Posterior cingulate gyrus (tissue), 11 donors: ENCODE measurements at places on chromosomes 12 and 14.

GRCh38 chr12:47268501-47269454 is 189.0 kb upstream of the AMIGO2 start:
- DNase-seq, result no peak

DNA sequence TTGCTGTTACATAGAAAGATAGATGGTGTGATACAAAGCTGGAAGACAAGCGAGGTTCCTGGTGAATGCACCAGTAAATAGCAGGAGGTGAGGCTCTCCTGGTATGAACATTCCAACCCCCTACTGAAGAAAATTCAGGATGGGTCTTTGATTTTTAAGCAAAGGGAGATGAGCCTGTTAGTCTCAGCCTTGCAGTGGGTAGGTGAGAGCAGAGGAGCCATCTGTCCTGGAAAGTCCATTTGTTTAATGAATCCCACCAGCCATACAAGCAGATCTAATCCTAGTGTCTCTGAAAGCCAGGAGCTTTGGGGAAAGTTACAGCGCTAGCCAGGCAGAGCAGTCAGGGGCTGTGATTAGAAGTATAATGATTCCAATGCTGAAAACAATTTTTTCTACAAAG is 234.8 kb upstream of the FOXN3 start:
- no peak for DNase-seq

DNA sequence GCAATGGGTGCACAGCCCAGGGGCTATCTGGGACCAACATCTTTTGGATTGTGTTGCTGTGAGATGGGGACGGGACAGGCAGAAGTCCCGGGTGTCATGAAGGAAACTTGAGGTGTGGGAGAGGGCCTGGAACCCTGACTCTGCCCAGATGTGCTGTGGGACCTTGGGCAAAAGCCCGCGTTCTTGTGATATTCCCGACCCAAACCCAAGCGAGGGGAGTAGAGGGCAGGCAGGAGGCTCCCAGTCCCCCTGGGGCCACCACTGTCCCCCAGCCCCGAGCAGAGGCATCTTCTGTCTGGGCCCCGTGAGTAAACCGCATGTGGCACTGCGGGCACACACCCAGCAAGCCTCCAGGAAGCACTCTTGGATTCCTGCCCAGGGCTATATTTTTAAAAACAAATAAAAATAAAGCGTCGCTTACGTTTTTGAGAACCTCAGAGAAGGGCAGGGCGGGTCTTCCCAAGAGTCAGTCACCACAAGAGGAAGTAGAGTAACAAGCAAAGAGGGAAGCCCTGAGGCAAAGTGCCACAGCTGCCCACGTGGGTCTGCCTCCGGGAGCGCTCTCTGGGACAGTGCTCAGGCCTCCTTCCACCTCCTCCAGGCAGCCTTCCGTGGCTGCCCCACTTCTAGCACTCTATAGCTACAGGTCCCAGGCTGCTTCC is 39.5 kb downstream of the BEGAIN start:
- DNase-seq, result no peak

GRCh38 chr14:104425171-104425681 is 154.3 kb upstream of the C14orf180 start:
- DNase-seq, result no peak

DNA sequence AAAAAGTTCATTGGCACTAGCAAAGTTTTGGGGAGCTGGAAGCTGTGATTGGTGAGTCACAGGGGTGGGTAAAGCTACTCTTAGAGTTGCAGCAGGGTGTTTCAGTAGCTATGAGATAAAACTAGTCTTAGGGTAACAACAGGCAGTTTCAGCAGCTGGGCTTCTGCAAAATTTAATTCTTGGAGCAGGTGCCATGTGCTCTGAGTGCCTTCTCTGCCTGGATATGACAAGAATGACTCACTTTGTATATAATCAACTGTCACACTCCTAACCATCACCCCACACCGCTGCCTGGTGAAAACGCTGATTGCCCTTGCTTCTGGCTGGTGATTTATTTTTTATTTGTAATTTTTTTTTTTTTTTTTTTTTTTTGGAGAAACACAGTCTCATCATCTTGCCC is 10.5 kb upstream of the PLBD2 start:
- no peak for DNase-seq

- DNase-seq, result no peak
Measured at GRCh38 chr12:22657538-22657937, 32.6 kb downstream of the ETNK1 start.

GRCh38 chr14:104548802-104549535 is 30.6 kb upstream of the C14orf180 start:
- DNase-seq, result no peak

GRCh38 chr12:108199106-108199505 is 70.0 kb downstream of the WSCD2 start:
- no peak for DNase-seq

- DNase-seq, result no peak
Measured at GRCh38 chr14:89309670-89310177, 107.3 kb downstream of the FOXN3 start.

GRCh38 chr12:51536159-51536558 is 54.9 kb upstream of the SCN8A start:
- no peak for DNase-seq

- DNase-seq, result peak; percentile 80
Measured at GRCh38 chr14:68939893-68940613, 39.0 kb downstream of the ACTN1 start.

DNA sequence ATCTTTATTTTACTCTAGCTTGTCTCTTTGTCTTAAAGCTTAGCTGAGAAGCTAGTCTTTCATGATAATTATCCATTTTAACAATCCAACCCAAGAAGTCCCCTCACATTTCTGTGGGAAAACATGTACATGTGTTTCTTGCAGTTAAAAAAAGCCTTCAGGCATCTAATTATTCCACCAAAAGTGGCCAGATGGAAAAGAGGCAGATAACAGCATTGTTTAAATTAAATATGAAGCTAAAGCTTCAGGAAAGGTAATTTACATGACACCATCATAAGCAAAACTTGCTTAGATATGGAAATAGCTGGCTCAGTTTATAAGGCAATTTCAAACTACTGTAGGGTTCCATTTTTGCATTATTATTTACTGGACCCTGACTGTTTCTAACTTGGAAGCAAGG is 175.4 kb downstream of the UNC79 start:
- no peak for DNase-seq

DNA sequence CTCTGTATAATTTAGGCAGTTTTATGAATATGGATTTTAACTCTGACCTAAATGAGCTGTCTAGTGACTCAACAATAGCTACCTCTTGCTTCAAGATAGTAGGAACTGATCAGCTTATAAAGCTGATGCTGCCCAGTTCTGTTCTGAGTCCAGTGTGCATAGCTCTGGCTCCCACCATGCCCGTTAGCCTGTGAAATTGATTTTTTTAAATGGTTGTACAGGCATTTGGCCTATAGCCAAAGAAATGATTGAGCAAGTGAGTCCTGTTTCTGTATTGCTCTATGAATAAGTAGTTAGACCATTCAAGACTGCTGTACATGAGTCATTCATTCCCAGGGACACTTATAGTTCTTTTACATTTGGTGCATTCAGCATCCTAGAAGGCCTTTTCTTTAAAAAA is 36.4 kb downstream of the SAMD4A start:
- no peak for DNase-seq

DNA sequence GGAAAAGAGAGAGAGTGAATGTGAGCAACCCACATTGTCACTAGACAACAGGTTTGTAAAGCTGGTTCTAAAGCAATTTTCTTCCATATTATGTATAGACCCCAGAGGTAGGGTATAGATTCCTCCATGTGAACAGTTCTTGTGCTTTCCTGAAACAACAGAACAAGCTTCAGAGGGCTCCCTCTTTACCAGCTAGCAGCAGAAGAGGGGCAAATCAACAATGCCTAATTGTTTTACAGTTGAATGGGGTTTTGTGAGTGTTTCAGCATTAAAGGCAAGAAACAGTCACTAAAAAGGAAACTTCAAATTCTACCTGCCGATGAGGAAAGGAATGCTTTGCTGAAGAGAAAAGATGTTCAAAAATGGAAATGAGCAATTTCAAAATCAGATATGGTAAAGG is 341.2 kb upstream of the KITLG start:
- DNase-seq, result no peak

DNA sequence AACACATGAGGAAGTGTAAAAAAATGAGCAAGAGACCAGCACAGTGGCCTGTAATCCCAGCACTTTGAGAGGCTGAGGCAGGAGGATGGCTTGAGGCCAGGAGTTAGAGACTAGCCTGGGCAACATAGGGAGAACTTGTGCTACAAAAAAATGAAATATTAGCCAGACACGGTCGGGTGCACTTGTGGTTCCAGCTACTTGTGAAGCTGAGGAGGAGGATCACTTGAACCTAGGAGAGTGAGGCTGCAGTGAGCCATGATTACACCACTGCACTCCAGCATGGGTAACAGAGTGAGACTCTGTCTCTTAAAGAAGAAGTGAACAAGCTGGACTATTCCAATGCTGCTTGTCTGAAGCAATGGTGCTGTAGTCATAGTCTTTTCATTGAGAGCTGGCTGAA is 36.3 kb upstream of the MAP3K9 start:
- no peak for DNase-seq

- no peak for DNase-seq
Measured at GRCh38 chr14:37590428-37591139, 4.5 kb downstream of the FOXA1 start.

GRCh38 chr14:73235531-73236155 is 1.7 kb upstream of the PAPLN start:
- DNase-seq, result no peak

DNA sequence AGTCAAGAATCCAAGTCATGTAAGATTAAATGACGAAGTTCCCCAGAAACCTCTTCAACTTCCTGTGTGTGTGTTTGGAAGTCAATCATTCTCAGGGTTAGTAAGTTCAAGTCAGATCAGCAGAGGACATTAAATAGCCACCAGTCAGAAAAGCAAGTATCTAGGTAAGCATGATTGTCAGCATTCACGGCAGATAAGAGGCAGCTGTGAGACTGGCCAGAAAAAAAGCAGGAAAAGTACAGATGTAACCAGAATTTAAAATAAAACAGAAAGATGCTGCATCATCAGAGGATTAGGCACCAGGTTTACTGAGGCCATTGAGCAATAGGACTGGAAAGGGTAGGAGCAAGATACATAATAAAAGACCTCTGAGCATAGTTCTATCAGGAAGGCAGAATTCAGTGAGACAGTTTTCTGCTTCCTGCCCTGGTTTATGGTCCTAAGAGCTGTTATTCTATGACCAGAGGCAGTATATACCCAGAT is 606.9 kb downstream of the FSCB start:
- no peak for DNase-seq

DNA sequence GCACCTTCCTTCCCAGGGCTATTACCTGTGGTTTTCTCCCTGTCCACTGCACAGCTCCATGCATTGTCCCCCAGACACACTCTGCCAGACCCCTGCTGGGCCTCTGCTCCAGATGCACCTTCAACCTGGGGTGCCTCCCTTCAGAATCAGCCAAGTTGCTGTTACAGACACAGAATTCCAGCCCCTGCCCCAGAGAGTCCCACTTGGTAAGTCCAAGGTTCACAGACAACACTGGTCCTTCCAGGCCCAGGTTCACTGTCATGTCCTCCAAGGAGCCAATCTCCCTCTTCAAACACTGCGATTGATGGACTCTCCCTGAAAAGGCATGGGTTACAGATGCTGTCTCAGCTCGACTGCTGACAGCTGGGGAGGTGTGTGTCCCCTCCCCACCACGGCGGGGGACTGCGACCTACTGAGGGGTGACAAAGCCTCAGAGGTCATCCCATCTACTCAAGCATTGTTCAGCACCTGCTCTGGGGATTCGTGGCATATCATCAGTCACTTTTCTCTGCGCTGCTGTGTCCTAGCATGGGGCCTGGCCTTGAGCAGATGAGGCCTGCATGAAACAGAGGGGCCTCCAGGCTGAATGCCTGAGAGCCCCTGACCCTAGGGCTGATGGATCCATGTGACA is 24.3 kb downstream of the CALM1 start:
- no peak for DNase-seq

DNA sequence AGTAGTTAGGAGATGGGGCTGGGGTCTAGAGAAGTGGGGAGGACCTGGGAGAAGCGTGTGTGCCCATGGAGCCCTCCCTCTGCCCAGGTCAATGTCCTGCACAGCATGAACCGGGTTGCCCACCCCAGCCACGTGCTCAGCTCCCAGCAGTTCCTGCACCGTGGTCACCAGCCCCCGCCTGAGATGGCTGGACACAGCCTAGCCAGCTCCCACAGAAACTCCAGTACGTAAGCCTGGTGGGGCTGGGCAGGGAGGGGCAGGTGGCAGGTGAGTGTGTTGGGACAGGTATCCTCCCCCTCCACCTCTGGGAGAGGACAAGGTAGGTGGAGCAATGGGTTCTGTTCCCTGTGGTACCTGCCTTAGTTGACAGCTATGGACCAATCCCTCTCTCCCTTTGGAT is 20.7 kb downstream of the CLSTN3 start:
- no peak for DNase-seq

DNA sequence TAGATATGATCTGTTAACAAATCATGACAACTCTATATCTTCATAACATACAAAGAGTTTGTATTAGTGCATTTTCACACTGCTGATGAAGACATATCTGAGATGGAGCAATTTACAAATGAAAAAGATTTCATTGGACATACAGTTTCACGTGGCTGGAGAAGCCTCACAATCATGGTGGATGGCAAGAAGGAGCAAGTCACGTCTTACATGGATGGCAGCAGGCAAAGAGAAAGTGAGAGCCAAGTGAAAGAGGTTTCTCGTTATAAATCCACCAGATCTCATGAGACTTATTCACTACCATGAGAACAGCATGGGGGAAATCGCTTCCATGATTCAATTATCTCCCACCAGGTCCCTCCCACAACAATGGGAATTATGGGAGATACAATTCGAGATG is 157.6 kb downstream of the DUSP6 start:
- DNase-seq, result no peak

GRCh38 chr14:68401855-68402254 is 391.0 kb downstream of the ZFP36L1 start:
- no peak for DNase-seq

- DNase-seq, result no peak
Measured at GRCh38 chr12:94091624-94092023, 56.8 kb upstream of the PLXNC1 start.

DNA sequence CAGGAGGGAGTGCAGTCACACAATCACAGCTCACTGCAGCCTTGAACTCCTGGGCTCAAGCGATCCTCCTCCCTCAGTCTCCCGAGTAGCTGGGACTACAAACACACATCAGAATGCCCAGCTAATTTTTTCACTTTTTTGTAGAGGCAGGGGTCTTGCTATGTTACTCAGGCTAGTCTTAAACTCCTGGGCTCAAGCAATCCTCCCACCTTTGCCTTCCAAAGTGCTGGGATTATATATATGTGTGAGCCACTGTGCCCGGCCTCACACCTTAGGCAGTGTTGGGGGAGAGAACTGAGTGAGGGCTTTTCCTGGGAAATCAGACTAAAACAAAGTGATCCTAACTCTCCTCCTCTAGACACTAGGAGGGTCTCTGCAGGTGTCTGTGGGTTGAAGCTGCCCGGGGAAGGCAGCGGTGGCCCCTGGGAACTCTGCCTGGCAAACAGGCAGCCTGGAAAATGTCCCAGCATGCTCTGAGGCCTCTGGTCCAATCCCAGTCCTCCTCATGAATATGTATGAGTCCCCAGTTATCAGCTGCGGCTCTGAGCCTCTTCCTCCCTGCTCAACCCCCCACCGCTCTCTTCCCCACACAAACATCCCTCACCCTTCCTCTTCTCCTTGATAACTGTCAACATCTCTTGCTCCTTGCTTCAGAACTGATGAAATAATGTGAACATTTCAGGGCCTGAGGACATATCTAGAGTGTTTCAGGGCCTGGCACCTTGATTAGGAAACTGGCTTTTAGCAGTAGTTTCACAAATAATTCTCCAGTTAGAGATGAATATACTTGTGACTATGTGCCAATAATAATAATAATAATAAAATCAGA is 7.9 kb upstream of the NAA25 start:
- DNase-seq, result peak; percentile 79
